ENCODE measurements at places on chromosomes 1 and 21.

- no peaks in the 10 kb centered on the region for H3K4me1 ChIP-seq
- H3K27ac ChIP-seq = no peak overlapping the region
- no peak for DNase-seq
These were observed 31.6 kb downstream of the AGT start for GRCh38 chr1:230682274-230682673.

DNA sequence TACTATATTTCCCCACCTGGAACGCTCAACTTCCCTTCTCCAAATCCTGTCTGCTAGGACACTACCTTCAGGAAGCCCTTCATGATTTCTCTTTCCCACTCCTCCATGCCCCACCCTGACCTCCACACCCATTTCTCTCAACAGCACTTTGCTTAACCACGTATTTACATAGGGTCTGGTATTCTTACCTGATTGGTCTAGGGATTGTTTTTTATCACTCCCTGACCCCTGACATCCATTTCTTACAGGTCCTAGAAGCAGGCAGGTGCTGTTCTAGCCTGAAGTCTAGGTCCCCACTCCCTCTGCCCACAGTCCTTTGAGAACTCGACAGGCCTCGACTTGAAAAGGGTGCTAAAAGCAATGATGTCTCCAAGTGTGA, 47.5 kb downstream of the DMAP1 start:
- H3K36me3 ChIP-seq = no peaks in the 10 kb centered on the region
- no peaks in the 10 kb centered on the region for H3K4me1 ChIP-seq
- DNase-seq = no peak

DNA sequence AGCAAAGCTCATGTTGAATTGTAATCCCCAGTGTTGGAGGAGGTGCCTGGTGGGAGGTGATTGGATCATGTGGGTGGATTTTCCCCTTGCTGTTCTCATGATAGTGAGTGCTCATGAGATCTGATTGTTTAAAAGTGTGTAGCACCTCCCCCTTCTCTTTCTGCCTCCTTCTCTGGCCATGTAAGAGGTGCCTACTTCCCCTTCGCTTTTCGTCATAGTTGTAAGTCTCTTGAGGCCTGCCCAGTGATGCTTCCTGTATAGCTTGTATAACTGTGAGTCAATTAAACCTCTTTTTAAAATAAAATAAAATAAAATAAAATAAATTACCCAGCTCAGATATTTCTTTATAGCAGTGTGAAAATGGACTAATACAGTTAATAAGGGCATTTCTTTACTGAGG, 1025.7 kb downstream of the PLA2G4A start:
- no peak for DNase-seq
- no peak overlapping the region for H3K27ac ChIP-seq
- H3K4me3 ChIP-seq = no peak overlapping the region

DNA sequence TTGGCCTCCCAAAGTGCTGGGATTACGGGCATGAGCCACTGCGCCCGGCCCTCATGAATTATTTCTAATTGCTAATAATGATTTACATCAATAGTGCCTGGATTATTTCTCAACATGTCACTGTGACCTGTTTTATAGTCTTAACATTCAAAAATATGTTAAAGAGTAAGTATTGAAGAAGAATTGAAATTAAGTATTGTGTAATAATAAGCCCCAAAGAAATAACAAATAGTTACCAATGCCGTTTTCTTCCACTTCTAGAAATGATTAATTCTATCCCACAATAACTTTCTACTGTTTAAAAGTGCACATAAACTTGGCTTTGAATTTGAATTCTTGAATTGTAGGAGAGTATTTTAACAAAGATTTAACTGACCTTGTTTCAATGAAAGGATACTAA, 19.5 kb downstream of the SPATA17 start:
- H3K36me3 ChIP-seq = no peaks in the 10 kb centered on the region
- H3K27ac ChIP-seq = no peak overlapping the region
- no peak for DNase-seq
- no peaks in the 10 kb centered on the region for H3K4me1 ChIP-seq
- H3K27me3 ChIP-seq = no peaks in the 10 kb centered on the region

DNA sequence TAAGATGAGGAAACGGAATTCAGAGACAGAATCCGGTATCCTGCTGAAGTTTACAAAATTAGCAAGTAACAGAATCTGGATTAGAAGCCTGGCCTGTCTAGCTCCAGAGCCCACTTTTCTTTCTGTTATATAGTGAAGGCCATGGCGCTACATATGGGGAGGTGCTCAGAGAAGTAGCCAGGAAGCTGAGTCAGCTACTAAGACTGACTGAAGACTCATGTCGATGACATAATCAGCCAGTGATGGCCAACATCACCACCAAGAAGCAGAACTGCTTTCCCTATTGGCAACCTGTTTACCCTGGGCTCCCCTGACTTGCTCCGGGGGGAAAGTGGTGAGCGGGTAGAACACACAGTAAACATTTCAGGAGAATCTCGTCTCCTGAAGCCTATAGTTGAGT, 18.8 kb downstream of the LRRC52 start:
- H3K27me3 ChIP-seq = no peaks in the 10 kb centered on the region
- H3K4me3 ChIP-seq = no peak overlapping the region
- no peaks in the 10 kb centered on the region for H3K4me1 ChIP-seq

DNA sequence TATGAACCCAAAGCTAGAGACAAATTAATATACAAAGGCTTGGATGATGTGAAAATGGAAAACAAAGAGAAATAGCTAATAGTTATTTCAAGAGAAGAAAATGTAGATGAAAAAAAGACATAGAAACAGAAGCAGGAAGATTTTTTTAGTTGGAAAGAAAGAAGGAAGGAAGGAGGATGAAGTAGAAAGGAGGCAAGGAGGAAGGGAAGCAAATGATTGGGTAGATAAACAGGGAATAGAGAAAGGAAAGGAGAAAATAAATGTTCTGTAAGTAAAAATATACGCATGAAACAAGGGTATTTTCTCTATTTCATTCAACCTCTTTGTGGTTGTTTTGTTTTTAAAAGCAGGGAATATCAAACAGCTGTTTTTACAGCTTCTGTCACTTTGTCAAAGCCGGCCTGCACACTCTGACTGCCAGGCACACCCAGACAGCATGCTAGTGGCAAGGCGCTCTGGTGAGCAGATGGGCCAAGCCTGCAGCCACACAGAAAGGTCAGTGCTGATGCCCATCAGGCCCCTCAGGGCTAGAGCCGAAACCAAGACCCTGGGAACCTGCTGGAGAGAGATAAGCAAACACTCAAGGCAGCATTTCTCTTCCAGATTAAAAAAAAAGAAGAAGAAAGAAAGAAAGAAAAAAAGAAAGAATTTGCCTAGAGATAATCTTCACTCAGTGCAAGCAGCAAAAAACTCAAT, 72.9 kb upstream of the CTTNBP2NL start:
- H3K27ac ChIP-seq = no peak overlapping the region
- DNase-seq = no peak
- H3K36me3 ChIP-seq = no peaks in the 10 kb centered on the region
- H3K27me3 ChIP-seq = no peaks in the 10 kb centered on the region

GRCh38 chr1:206734499-206735142, 36.0 kb upstream of the IL19 start:
- no peak overlapping the region for H3K4me3 ChIP-seq
- H3K27ac ChIP-seq = no peak overlapping the region
- H3K27me3 ChIP-seq = no peaks in the 10 kb centered on the region
- peak; percentile 39 for DNase-seq
- H3K4me1 ChIP-seq = no peaks in the 10 kb centered on the region

- H3K36me3 ChIP-seq = no peaks in the 10 kb centered on the region
- no peak for DNase-seq
- H3K27me3 ChIP-seq = no peaks in the 10 kb centered on the region
- no peak overlapping the region for H3K4me3 ChIP-seq
- no peak overlapping the region for H3K27ac ChIP-seq
- no peaks in the 10 kb centered on the region for H3K4me1 ChIP-seq
These were observed 22.0 kb downstream of the MYOM3 start for GRCh38 chr1:24089743-24090555.

- H3K27ac ChIP-seq = no peak overlapping the region
- no peaks in the 10 kb centered on the region for H3K36me3 ChIP-seq
- DNase-seq = no peak
- peaks cover 10% of the 10 kb centered on the region for H3K27me3 ChIP-seq
- H3K4me1 ChIP-seq = no peaks in the 10 kb centered on the region
These were observed 7.3 kb downstream of the IL24 start for GRCh38 chr1:206904423-206905142.

- H3K36me3 ChIP-seq = peaks cover 30% of the 10 kb centered on the region
- H3K4me1 ChIP-seq = peaks cover 9% of the 10 kb centered on the region
These were observed 371 bp downstream of the ZMPSTE24 start for GRCh38 chr1:40258445-40258769.

- H3K4me3 ChIP-seq = no peak overlapping the region
- H3K27me3 ChIP-seq = no peaks in the 10 kb centered on the region
- no peaks in the 10 kb centered on the region for H3K4me1 ChIP-seq
- H3K36me3 ChIP-seq = no peaks in the 10 kb centered on the region
- no peak overlapping the region for H3K27ac ChIP-seq
These were observed 41.6 kb downstream of the MFSD2A start for GRCh38 chr1:39996396-39997004.

DNA sequence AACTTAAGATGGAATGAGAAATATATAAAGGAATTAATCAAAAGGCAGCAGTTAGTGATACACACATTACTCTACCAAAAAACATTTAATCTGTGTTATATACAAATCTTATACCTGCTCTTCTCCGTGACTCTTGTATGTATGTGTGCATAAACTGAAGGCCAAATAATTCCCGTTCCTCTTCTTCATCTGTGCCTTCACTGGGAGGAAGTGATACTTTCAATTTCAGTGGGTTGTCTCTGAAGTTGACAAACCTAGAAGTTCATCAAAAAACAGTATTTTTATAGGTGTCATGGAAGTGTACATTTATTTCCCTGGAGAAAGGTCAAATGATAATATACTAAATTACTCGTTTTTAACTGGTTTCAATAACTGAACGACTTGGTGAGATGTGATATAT, 19.3 kb downstream of the TRMT13 start:
- no peak overlapping the region for H3K4me3 ChIP-seq
- H3K27ac ChIP-seq = no peak overlapping the region
- no peaks in the 10 kb centered on the region for H3K4me1 ChIP-seq
- no peaks in the 10 kb centered on the region for H3K27me3 ChIP-seq

GRCh38 chr1:53084589-53084971, 22.6 kb downstream of the PODN start:
- H3K4me1 ChIP-seq = no peaks in the 10 kb centered on the region
- no peak overlapping the region for H3K4me3 ChIP-seq
- H3K36me3 ChIP-seq = no peaks in the 10 kb centered on the region
- no peaks in the 10 kb centered on the region for H3K27me3 ChIP-seq

All from Panc1 (cell line).